Heart left ventricle (tissue), 16 donors: ENCODE measurements at places on chromosomes 7 and 10. TPM values are rescaled to one million over a fixed set of nuclear protein-coding genes. Genes with fewer than 3 reads are reported as not detected.

GRCh38 chr10:34408381-34408780 lies 406.7 kb downstream of the PARD3 start:
- DNase-seq, result no peak

- no peak for DNase-seq
Measured at GRCh38 chr10:3745521-3745920, 39.5 kb downstream of the KLF6 start.

DNA sequence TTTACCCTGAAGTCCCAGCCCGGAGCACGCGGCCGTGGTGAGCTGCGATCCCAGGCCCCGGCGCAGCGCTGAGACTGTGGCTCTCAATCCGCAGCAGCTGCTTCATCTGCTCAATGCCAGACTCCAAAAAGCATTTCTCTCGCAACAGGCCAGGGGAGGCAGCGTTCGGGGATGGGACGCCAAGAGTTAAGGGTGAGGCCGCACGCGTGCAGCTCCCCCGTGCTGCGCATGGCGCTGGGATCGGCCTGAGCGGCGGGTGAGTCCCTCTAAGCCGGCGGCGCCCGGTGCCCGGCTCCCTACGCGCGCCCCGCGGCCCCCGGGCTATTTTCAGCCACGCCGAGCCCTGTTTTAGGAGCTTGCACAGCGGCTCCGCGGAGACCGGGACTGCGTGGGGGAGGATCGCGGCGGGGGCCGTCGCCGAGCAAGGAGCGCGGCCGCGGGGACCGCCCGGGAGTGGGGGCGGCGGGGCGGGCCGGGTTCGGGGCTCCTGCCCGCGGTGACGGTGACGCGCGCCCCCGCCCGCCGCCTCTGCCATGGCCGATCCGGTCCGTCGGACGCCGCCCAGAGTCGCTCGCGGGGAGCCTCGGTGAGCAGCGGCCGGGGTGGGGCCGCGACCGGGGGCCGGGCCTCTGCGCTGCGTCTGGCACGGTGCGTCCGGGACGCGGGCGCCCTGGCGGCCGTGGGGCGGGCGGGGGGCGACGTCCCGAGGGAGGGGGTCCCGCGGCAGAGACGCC lies 29.4 kb upstream of the JAKMIP3 start:
- DNase-seq, result peak; percentile 48

DNA sequence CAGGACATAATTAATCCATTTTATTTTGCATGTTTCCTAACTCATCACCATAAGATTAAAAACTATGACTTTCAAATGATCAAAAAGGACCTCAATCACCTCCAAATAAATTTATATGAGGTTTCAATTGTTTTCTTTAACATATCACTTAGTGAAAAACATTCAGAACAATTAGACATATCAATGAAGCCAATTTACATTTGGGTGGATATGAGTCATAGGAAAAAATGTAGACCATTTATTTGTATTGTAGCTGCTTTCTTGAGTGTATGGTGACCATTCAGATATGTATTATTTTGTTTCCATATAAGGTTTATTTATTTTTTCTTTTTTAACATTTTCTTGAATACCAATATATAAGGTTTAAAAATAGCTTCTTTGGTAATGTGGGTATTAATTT lies 13.3 kb upstream of the EXOC6 start:
- DNase-seq, result no peak

GRCh38 chr10:45592432-45592831 lies 80.1 kb downstream of the ZFAND4 start:
- DNase-seq, result no peak

- peak; percentile 21 for DNase-seq
Measured at GRCh38 chr7:132004529-132004928, 448.1 kb upstream of the PODXL start.

The NUDT13 gene
- 2.1 TPM for total RNA-seq

DNA sequence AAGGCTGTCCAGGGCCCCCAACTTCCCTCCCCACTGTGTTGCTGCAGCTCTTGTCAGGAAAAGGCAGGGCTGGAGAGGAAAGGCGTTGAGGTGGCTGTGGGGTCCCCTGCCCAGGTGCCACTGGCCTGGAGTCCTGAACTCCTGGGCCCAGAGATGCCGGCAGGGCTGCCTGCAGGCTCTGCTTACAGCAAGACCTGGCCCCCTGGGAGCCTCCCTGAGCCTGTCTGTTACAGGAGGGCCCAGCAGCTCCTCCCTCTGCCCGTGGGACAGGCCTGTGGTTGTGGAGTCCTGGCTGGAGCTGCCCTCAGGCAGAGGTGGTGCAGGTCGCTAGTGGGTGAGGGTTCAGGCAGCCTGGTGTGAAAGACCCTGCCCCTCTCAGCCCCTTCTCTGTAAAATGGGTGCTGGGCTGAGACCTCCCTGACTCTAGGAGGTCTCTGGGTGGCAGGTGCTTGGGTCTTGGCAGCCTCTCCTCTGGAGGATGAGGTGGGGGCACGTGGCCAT lies 9.9 kb downstream of the ANTXRL start:
- DNase-seq, result peak; percentile 24

DNA sequence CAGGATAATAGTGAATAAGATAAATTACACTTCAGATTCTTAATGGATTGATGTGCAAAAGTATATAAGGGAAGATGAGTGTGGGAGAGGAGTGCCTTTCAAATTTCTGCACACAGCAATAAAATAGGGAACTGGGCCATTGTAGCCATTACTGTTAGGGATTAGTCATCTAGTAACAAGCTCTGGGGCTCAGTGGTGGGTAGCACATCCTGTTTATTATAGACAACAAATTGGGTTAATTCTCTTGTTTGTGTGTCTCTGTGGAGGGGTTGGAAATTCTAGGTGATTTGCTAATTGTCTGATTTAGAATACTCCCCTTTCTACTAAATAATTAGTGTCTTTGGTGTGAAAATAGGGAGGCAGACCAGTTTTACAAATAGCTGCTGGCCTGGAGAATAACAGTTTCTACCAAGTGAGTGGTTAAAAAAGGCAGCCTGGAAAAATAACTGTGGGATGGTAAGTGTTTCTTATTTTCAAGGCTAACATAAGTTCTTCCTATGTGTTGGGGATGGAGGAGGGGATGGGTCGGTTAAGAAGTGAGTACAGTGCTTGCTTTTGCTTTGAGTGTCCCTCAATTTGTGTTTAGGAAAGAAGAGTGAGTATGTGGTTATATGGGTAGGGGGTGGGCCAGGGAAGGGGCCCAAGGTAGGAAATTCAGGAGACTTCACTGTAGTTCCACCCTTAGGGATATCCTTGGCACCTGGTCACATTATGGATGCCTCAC lies 43.3 kb upstream of the TMEM248 start:
- DNase-seq, result no peak

DNA sequence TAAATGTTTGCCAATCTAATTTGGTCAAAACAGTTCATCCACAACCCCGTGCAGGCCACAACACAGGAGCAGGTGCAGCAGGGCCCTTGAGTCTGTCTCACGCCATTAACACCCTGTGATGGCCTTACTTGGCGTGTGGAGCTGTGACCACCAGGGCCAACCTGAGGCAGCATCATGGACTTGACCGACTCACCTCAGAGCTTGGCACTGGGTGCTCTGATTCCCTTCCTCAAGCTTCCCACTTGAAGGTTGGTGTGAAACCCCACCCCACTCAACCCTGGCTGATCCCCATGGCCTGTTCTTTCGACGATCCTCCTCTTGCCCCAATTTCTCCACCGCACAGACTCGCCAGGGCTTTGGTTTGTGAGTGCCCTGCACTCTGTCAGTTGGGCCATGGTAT lies 623.1 kb downstream of the PTPRN2 start:
- DNase-seq, result peak; percentile 6

DNA sequence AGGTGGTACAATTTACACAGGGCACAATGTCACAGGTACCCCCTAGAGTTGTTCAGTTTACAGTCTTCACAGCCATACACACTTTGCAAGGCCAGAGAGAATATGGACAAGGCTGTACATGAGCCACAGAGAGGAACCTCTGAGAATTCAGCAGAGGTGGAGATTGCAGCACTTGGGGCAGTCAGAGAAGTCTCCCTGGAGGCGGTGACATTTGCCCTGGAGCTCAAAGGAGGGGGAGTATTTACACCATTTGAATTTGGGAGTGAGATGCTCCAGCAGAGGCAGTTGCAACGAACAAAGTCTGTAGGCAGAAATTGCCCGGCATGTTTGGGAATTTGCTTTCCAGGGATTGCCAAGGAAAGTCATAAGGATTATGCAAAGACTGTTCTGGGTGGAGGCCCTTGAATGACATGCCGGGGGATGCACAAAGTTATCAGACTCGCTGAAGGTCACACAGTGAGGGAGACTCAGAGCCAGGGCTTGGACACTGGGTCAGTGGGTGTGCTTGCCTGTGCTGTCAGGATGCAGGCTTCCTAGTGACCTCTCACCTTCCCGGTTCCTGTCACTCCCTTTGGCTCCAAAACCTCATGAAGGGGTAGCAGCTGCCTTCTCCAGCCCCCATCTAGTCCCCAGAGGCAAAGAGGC lies 160.7 kb upstream of the PCBD1 start:
- DNase-seq, result no peak

- DNase-seq, result peak; percentile 55
Measured at GRCh38 chr7:157854066-157854891, 517.5 kb downstream of the DNAJB6 start.

DNA sequence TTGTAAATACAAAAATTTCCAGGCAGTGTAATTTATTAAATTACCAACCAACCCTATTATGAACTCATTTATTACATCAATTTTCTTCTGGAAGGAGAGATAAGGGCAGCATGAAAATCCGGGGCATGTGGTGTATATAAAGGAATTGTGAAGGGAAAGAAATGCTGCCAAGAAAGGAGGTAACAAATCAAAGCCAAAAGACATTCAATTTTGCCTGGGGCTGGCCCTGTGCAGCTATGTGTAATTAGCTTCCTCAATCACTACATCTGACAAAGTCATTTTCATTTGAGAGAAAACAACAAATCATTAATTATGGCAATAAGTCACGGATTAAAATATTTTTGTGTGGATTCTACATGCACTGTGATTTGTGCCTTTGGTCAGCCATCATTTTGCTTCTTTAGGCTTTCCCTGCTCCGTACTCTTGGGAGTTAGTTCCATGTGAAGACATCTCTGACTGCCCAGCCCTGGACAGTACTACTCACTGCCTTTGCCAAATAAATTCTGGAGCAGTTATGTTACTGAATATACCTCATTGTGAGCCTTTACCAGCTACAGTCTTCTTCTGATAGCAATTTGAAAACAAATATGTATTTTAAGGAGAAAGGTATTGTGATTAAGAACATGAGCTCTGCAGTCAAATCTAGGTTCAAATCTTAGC lies 191.7 kb downstream of the RELN start:
- no peak for DNase-seq

GRCh38 chr10:71429304-71429703 lies 32.6 kb downstream of the CDH23 start:
- no peak for DNase-seq

The MTPN gene
- total RNA-seq, result 84.7 TPM

The AKAP9 gene
- total RNA-seq, result 51.8 TPM

DNA sequence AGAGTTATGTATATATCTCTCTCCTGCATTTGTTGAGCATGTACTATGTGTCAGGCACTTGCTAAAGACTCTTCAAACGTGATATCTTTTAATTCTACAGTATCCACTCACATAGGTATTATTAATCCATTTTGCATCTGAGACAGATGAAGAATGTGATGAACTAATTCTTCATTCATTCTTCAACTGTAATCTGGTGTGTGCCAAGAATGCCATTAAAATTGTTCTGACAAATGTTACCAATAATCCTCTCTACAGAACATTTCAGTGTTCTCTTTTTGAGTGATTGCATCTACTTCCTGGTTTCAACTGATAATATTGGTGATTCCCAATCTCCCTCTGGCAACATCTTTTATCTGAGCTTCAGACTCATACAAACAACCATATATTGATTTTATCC lies 18.0 kb upstream of the INHBA start:
- DNase-seq, result no peak

- peak; percentile 48 for DNase-seq
Measured at GRCh38 chr10:77811831-77812430, 114.6 kb downstream of the DLG5 start.

The DOCK1 gene
- total RNA-seq, result 31.6 TPM

DNA sequence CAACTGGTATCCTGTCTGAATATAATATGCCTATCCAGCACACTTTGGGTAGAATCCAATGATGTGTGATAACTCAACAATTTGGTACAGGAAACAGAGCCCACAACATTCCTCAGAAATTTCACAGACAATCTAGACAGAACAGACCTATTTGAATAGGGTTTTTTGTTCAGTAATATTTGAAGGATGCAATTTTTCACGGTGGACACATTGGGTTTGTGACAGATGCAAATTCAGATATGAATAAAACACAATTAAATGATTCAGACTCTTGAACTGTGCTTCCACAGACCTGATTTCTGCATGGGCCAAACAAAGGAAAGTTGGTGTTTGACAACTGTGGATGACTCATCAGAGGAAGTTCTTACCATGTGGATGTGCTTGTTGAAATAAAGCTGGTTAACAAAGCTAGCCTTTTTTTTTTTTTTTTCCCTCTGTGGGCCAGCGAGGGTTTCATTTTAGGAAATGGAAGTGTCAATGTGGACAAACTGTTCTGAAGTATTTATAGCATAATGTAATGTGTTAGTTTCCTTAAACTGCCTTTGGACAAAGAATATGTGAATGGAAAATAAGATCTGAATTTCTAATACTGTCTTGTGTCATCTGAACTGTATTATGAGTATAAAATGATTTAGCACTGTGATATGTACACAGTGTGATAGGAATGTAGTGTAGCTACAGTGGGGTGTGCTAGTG lies 43.2 kb upstream of the FAM133B start:
- no peak for DNase-seq

DNA sequence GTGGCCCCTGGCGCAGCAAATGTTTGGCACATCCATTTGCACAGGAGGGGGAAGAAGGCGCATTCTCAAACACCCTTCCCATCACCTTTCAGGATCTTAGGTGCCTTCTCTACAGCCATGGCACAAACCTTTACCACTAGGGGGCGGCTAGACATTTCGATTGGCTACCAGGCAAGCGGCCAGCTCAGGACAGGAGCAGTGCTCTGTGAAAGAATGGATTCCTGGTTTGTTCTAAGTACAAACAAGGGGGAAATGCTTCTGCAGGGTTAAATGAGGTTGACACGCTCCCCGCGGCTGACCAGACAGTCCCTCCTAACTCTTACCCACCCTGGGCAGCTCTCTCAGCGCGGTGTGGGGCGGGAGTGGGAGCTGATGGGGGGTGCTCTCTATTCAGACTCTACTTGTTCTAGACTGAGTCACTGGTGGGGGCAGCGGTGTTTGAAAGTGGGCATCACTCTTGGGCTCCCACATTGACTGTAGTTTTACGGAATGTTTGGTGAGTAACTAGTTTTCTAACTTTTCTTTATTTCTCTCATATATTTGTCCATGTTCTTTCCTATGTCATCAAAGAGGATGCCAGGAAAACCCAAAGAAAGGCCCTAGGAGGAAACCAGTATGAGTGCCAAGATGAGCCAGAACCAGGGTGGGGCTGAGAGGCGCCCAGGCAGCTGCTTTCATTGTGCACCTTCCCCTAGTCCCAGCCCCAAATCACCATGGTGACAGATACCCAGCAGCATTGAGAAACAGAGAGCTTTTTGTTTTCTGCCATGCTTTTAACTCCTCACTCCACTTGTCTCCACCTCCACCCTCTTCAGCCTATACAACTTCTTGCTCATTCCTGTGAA lies 61.4 kb upstream of the GPR158 start:
- peak; percentile 72 for DNase-seq

GRCh38 chr7:128108641-128109423 lies 77.6 kb upstream of the LRRC4 start:
- no peak for DNase-seq

The CALML3 gene
- not detected for total RNA-seq

The CFAP46 gene
- total RNA-seq, result 0.95 TPM
